NCI-H226 (cell line): ENCODE measurements at places on chromosomes 7 and 10.
A peak's percentile ranks its signal among the peaks of the same experiment; 100 is the strongest.

DNA sequence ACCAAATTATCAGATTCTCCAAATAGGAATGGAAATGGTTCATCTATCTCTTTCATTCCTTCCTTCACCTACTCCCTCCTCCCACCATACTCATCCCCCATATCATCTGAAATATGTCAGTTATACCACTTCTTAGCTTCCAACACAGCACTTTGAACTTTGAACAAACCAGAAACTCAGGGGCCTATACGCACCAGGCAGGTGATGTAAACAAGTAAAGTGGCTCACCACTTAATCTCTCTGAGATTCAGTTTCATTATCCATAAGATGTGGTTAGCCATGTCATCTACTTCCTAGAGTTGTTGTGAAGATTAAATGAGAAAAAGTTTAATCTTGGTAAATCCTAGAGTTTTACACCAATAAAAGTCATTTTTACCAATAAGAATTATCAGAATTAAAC is 65.9 kb upstream of the LRRN3 start:
- DNase-seq, result no peak

GRCh38 chr7:68998136-68998535 is 600.1 kb upstream of the AUTS2 start:
- DNase-seq, result no peak

- DNase-seq, result no peak
These were observed 21.6 kb downstream of the GRID2IP start for GRCh38 chr7:6529643-6530042.

- no peak for DNase-seq
These were observed 293.7 kb downstream of the BBS9 start for GRCh38 chr7:33422825-33423645.

- DNase-seq, result no peak
These were observed 654.0 kb upstream of the MKI67 start for GRCh38 chr10:128780156-128780761.

GRCh38 chr10:28997734-28998133 is 291.1 kb upstream of the LYZL1 start:
- DNase-seq, result no peak

- DNase-seq, result no peak
These were observed 527.7 kb downstream of the GALNT17 start for GRCh38 chr7:71659622-71660021.

DNA sequence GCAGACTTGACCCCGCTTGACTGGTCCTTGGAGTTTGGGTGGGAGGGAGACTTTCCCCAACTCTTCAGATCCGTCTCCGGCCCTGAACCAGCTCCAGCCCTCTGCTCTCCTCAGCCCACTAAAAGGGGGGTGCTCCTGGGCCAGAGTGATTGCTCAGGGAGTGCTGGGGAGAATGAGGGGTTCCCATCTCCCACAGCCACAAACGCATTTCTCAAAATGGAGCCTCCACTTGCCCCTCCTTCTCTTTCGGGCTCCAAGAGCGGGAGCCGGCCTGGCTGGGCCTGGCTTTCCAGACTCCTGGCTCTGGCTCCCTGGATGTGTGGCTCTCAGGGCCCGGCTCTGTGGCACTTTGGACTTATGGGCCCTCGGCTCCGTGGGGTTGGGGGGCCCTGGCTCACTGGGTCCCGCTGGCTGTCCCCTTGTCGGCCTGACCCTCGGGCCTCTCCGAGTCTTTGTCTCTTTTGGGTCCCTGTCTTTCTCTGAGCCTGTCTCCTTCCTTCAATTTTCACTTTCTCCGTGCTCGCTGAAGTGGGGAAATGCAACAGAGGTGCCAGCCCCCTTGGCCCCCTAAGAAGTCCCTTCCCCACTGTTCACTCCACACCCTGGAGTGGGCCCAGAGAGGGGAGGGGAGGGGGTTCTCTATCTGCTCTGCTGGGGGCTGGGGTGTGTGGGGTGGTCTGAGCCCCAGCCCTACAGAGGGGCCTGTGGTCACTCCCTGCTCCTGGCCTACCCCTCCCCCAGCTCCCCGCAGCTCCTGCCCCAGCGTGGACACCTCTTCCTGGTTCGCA is 713 bp downstream of the LZTS2 start:
- DNase-seq, result no peak

- DNase-seq, result no peak
These were observed 105.4 kb upstream of the LAMB4 start for GRCh38 chr7:108235451-108236061.

DNA sequence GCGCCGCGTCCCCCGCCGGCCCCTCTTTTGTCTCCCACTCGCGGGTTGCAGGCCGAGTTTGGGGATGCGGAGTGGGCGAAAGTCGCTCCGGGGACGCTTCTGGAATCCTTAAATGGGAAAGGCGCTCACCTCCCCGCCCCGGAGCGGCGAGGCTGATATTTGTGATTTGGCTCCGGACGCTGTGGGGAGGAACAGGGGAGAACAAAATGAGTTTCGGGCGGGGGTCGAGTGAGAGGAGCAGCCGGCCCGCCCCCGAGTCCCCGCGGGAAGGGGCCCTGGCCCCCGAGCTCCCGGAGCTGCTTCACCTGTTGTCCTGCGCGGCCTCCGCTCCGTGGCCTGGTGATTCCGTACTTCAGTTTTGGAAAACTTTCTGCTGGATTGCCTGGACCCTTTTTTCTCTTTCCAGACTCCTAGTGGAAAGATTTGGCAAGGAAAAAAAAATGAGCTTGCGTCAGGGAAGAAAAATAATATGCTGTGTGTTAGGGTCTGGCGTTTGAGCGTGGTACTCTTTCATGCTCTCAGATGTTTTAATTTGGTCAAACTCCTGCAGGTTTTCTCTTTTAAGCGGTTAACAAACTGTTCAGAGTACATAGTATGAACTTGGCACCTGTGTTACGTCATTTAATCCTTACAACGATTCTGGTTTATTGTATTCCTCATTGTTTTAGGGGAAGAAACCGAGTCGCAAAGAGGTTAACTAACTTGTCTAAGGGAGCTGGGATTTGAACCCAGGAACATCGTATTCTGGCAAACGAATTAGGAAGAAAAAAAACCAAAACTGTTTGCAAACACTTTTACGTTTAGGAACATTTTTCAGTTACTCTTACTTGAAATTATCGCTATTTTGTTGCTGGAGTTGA is 924 bp downstream of the BMPR1A start:
- peak; percentile 52 for DNase-seq

GRCh38 chr7:7424151-7424873 is 111.4 kb downstream of the COL28A1 start:
- DNase-seq, result peak; percentile 55

DNA sequence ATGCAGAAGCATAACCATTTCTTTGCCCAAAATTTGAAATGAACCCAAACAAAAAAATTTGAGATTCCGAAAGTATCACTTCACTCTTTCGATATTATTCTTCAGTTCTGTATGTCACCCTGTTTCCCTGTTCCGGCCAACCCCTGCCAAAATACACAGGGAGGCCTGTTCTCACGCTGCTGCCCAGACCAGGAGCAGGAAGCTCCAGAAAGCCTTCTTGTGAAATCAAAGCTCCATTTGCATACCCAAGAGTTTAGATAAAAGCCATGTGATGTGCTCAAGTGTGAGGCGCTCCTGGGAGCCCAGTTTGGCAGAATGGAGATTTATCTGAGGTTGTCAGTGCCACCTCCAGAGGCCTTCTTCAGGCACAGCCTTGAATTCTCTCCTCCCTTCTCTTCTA is 236.2 kb downstream of the FGFR2 start:
- DNase-seq, result no peak

GRCh38 chr7:26705567-26705966 is 158.8 kb downstream of the SKAP2 start:
- peak; percentile 93 for DNase-seq

DNA sequence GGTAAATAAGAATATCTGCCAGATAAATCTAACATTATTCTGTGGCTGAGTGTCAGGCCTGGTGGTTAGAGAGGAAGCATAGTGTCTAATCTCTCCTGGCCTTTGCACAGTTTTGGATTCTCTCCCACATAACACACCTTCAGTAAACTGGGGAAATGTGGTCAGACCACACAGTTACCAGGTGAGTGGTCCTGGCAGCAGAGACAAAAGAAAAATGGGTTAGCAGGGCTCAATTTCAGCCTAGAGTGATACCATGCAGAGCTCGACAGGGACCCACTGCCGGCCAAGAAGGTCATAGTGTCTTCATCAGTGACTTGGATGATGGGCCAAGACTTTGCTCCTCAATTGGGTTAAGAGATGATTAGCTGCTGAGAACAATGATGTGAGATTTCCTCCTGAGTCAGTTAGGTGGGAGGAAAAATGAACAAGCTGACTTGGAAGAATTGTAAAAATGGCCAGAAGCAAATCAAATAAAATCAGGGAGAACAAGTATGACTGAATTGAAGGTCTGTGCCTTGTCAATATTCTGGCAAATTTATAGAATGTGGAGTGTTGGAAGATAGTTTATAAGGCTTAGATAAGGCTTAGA is 69.2 kb upstream of the EFCAB10 start:
- DNase-seq, result no peak

DNA sequence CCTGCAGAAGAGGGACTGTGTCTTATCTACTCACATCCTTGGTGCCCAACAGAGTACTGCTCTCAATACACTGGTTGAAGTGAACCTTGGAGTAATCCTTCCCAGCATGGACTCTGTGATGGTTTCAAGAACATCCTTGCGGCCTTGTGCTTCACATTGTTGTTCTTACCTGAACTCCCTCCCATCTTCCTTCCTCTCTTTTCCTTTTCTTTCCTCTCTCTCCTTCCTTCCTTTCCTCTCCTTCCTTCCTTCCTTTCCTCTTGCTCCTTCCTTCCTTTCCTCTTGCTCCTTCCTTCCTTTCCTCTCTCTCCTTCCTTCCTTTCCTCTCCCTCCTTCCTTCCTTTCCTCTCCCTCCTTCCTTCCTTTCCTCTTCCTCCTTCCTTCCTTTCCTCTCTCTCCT is 26.3 kb downstream of the LAMB1 start:
- DNase-seq, result no peak

DNA sequence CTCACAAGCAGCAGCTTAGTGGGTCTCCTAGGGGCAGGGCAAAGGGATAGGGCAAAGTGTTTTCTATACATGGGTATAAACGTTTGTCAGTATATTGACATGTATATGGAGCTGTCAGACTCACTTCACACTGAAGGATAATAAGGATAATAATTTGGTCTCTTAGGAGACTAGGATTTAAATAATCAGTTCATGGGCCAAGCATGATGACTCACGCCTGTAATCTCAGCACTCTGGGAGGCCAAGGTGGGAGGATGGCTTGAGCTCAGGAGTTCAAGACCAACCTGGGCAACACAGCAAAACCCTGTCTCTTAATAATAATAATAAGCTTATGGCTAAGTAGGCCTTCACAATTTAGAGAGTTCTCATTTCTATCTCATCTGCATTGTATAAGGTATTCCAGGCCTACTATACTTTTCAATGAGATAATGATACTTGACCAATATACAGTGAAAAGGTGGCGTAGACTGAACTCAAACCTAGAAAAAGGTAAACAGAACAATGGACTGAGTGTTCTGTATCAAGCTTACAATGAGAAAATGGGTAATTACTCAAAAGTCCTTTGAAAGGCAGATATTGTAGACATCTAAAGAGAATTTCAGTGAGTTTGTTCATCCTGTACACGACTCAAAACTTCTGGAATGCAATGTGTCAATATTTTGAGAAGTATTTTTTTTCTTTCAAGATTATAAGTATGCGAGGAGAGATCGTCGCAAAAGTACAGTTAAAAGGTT is 7.0 kb downstream of the GSAP start:
- peak; percentile 61 for DNase-seq

GRCh38 chr10:19659920-19660655 is 156.1 kb upstream of the PLXDC2 start:
- DNase-seq, result peak; percentile 57

DNA sequence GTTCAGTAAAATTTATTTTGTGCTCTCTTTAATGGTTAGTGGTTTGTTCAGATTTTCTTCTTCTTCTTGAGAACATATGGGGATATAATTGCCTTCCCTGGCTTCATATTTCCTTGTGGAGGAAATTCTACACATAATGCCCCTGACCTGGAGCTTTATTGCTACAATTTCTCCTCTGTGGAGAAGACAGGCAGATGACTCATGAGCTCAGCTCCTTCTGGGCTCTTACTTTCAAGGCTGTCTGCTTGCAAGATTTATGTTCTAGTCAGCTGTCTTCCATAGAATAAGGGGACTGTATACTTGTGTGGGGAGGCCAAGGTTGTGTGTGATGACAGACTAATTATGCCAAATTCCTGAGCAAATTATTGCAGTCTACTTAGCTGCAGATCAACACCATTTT is 1.6 kb downstream of the LRRD1 start:
- DNase-seq, result peak; percentile 61

GRCh38 chr10:34528320-34528719 is 286.8 kb downstream of the PARD3 start:
- DNase-seq, result peak; percentile 96

GRCh38 chr10:27536437-27536836 is 32.3 kb downstream of the RAB18 start:
- no peak for DNase-seq

DNA sequence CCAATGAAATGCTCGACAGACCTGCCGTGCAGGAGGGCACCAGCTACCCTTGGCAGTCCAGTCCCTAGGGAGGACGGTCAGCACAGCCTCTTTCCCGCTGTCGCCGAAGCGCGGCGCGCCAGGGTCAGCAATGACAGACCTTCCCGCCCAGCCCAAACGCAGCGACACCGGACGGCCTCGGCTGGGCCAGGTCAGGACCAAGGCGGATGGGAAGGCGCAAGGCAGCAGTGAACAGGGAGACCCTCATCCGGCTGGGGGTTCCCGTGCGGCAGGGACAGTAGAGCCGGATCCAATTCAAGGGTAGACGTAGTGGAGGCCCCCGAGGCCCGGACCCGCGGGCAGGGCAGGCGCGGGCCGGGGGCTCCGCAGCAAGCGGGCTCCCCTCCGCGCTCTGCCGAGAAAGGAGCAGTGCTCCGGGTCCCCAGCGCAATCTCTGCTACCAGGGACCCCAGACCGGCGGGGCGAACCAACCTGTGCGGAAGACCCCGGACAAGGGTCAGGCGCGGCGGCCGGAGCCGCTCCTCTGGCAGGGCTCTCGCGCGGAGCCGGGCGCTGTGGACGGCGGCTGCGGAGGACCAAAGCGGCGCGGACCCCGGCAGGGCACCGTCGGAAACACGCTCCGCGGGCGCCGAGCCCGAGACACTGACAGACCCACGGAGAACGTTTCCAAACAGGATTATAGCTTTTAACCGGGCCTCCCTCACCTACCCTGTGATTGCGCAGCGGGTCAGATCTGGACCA is at the start of gene SEC31B:
Gene SEC31B, minus strand, starts transcription at position 551 of the 741 bp plus-strand sequence. CDS start 2,909 bp downstream, outside the sequence.
- DNase-seq, result no peak
